ENCODE measurements at places on chromosomes 4 and X.

GRCh38 chr4:25941457-25942221, 27.6 kb downstream of the SMIM20 start:
- no peak for DNase-seq

DNA sequence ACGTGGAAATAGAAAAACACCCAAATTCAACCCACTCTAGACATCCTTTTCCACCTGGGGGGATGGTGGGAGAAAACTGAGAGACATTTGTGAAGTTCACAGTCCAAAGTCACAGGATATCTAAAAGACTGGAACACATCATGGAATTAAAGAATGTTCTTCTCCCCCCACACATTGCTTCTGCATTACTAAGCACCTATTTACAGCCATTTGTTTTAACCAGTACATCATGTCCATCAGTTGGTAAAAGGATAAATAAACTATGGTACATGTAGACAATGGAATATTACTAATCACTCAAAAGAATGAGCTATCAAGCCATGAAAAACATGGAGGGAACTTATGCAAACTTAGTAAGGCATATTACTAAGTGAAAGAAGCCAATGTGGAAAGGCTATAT, 185.5 kb upstream of the ANXA10 start:
- no peak for DNase-seq

DNA sequence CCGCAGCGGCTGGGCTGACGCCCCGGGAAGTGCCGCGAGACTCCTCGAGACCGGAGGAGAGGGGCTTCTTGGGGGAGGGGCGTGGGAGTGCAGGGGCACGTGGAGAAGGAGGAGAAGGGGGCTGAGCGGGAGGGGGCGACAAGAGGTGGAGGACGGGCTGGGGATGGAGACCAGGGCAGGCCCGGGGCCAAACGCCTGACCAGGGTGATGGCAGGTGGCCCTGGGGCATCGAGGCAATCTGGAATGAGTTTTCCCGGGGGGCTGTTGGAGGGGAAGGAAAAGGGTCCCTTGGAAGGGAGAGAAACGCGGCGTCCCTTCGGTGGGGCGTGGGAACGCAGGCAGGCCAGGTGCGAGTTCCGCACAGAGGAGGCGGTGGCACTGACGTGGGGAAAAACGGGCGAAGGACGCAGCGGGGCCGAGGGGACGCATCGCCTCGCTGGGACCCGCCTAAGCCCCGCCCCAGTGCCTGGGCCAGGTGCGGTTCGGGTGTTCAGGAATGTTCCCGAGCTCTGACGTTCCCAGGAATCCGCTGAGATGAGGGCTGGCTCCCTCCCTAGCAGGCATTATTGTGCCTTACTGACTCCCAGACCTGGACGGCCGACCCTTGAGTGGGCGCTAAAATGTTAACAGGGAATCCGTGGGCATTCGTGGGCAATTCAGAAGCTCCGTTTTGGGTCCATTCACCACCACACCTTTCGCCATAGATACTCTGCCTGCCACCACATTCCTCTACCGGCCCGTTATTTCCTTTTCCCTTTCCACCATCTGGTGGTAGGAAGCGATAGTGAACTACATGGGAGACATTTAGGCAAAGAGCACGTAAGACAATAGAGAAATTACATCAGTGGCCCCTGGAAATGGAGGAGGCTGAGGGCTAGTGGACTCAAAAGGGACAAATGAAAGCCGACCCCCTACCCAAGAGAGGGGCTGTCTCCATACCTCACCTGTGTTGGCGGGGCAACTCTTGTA, 795 bp upstream of the SH3KBP1 start:
- no peak for DNase-seq

GRCh38 chrX:144801786-144802185, 445.5 kb upstream of the SPANXN1 start:
- DNase-seq: no peak

GRCh38 chr4:156901871-156902270, 69.7 kb downstream of the PDGFC start:
- DNase-seq: no peak

GRCh38 chrX:75278991-75279390, 5.1 kb downstream of the UPRT start:
- no peak for DNase-seq

DNA sequence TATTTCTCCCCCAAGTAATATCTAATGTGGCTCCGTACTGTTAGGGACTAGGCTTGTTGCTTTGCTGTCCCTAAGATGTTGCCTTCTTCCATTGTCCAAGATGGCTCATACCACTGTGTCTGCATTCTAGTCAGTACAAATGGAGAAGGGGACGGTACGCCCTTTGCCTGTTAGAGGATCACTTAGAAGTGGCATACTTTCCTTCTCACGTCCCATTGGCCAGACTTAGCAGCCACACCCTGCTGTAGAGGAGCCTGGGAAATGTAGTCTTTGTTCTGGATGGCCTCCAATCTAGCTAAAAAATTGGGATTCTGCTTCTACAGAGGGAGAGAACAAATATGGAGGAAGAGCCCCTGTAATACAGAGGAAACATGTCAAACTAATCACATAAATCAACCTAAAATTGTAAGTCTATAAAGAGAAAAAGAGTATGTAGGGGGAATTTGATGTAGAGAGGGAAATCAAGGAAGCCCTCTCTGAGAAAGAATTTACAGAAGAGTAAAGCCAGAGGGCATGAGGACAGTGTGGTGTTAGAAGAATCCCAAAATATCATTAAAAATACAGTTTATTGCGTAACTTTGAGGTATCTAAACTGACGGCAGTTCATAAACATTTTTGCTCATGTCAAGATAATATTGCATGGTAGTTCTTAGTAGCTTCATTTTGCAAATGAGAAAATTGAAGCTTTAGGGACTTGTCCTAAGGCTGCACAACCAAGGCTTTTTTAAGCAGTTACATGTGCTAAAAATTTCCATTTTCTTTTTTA, 15.1 kb downstream of the PRIMPOL start:
- no peak for DNase-seq

- no peak for DNase-seq
Measured at GRCh38 chr4:160127211-160127610, 1024.3 kb downstream of the RAPGEF2 start.

GRCh38 chrX:85115252-85115651, 111.6 kb downstream of the APOOL start:
- DNase-seq: no peak

DNA sequence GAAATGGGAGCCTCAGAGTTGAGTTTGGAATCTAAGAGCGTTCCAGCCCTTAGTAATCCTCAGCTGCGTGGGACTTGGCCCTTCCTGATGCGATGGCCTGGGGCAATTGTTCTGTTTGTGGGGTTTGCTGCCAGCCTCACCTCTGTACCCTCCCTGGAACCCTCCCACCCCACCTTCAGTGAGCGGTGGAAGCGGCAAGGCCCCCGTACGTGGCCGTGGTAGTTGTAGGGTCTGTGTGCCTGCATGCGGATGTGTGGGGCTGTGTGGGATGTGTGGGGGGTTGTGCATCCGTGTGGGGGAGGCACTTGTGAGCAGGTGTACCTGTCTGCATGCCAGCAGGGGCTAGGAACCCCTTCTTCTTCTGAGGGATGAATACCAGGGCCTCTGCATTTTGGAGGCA, 65.4 kb upstream of the ADRA2C start:
- DNase-seq: no peak

DNA sequence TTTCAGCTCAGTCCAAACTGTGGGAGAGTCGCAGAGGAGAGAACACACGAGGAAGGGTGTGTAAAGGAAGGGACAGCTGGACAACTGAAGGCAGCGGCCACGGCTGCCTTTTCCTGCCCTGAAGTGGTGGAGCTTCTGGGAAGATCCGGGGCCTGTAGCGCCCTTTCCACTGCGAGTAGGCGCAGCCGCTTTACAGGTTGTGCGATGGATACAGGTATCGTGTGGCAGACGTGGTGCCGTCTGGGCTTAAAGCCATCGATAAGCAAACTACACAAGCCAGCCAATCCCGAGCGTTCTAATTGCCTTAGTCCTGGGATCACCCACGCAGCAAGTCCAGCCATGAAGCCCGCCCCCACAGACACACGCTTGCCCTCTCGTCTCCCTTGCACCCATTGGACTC, 15.4 kb downstream of the NKX6-1 start:
- no peak for DNase-seq
